ENCODE measurements at places on chromosomes 5 and 9. TPM values are rescaled to one million over a fixed set of nuclear protein-coding genes. Genes with fewer than 3 reads are reported as not detected.

- peaks cover 71% of the 10 kb centered on the region for H3K27me3 ChIP-seq
- H3K4me3 ChIP-seq, result no peak overlapping the region
- no peaks in the 10 kb centered on the region for H3K36me3 ChIP-seq
- peaks cover 15% of the 10 kb centered on the region for H3K4me1 ChIP-seq
These were observed 3.6 kb upstream of the CPLX2 start for GRCh38 chr5:175867587-175868347.

- no peaks in the 10 kb centered on the region for H3K36me3 ChIP-seq
- peaks cover 69% of the 10 kb centered on the region for H3K4me1 ChIP-seq
- peak; percentile 85 for DNase-seq
- H3K27me3 ChIP-seq, result no peaks in the 10 kb centered on the region
- H3K27ac ChIP-seq, result no peak overlapping the region
- H3K4me3 ChIP-seq, result no peak overlapping the region
These were observed 54.1 kb downstream of the DUSP1 start for GRCh38 chr5:172716796-172717313.

IL5 gene
- polyA plus RNA-seq, result 0.61 TPM

- no peak overlapping the region for H3K27ac ChIP-seq
- DNase-seq, result peak; percentile 10
- no peaks in the 10 kb centered on the region for H3K4me1 ChIP-seq
- no peaks in the 10 kb centered on the region for H3K27me3 ChIP-seq
- peaks cover 7% of the 10 kb centered on the region for H3K36me3 ChIP-seq
These were observed 30.9 kb upstream of the ORM1 start for GRCh38 chr9:114291886-114292590.

WDR38 gene
- 4.7 TPM for polyA plus RNA-seq

- DNase-seq, result no peak
- no peak overlapping the region for H3K4me3 ChIP-seq
- H3K27ac ChIP-seq, result peak overlapping the region; percentile 29
- peaks cover 10% of the 10 kb centered on the region for H3K4me1 ChIP-seq
These were observed 13.5 kb downstream of the NREP start for GRCh38 chr5:111743512-111743911.

ACTBL2 gene
- not detected for polyA plus RNA-seq

SH3TC2 gene
- 1.9 TPM for polyA plus RNA-seq

DNA sequence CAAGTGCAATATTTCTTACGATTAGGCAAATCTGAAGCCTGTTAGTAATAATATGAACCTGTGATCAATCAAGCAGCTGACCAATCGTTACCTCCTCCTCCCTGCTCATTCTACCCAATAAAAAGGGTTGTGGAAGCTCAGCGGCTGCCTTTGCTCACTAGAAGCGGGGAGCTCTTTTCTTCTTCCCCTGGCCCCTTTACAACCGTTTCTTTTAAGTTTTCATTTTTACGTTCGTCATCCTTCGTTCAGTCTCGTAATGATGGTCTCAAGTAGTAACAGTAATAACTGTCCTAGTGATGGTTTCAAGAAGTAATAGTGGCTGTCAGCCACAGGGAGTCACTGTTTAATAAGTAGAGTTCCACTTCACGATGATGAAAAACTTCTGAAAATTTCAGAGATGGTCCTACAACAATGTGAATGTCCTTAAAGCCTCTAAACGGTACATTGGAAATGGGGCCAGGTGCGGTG, 6.2 kb downstream of the UGT3A2 start:
- DNase-seq, result no peak
- H3K27me3 ChIP-seq, result no peaks in the 10 kb centered on the region
- no peaks in the 10 kb centered on the region for H3K4me1 ChIP-seq
- no peak overlapping the region for H3K4me3 ChIP-seq
- H3K27ac ChIP-seq, result no peak overlapping the region

NIPBL gene
- polyA plus RNA-seq, result 71.4 TPM

All from left lung (tissue), 14 donors.